ENCODE measurements at places on chromosomes 1 and 21.

GRCh38 chr1:225817611-225818061 is 7.7 kb downstream of the EPHX1 start:
- no peak for DNase-seq

GRCh38 chr1:228050571-228051231 is 31.8 kb upstream of the ARF1 start:
- DNase-seq, result no peak

- no peak for DNase-seq
These were observed 118.5 kb downstream of the ITSN1 start for GRCh38 chr21:33760641-33761440.

GRCh38 chr1:116127123-116127847 is 16.1 kb downstream of the MAB21L3 start:
- no peak for DNase-seq

DNA sequence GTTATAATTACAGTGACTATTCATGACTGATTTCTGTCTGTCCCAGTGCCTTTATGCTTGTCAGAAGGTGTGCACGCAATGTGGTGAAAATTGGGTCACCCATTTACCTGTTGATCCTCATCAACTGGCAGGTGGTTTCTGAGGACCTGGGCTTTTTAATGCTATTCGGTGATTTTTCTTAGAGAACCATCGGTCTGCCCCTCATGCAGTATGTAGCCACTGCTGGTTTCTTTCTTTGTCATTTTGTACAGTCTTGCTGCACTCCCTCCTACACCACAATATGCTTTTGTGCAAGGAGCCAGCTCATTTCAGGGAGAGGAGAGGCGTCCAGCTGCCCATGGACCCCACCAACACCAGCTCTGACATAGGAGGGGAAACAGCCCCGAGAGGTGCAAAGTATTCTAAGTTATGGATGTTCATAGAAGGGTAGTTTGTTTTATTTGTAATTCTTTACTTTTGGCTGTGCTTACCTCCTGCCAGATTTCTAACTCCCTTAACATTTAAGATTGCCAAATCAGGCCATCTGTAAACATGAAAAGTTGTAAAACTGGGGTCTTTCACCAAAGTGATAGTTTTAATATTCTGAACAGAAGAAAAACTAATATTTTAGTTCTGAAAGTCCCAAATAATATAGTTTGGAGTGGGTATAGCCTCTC is 325.3 kb downstream of the PTBP2 start:
- DNase-seq, result no peak

GRCh38 chr1:24198766-24199165 is 11.7 kb upstream of the IFNLR1 start:
- DNase-seq, result no peak

DNA sequence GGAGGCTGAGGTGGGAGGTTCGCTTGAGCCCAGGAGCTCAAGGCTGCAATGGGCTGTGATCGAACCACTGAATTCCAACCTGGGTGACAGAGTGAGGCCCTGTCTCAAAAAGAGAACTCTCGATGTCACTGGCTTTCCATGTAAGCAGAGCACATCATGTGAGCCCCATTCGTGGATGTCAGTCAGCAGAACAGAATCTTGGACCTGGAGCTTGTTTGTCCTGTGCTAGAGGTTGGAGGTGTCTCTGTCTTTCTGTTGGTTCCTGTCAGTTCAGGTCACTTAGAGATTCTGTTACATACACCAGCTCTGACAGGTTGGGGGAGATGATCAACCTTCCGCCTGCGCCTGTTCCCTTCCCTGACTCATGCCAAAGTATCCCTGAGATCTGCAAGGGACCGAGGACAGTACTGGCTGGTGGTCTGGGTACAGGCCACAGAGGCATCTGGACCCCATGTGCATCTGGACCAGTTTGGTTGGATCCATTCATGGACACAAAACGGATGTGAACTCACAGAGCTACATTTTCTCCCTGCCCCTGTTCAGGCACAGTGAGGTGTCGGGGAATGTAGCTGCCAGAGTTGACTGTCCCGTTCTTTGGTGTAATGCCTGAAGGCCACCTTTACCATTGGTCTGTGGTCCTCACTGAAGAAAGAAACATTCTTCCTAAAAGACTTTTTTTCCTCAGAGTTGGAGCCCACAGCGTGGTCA is 10.0 kb downstream of the ARF1 start:
- no peak for DNase-seq

- DNase-seq, result no peak
These were observed 38.0 kb downstream of the KDM1A start for GRCh38 chr1:23057301-23057700.
